Activated naive CD4-positive, alpha-beta T cell (primary cell): ENCODE measurements at places on chromosomes 5 and 9.

DNA sequence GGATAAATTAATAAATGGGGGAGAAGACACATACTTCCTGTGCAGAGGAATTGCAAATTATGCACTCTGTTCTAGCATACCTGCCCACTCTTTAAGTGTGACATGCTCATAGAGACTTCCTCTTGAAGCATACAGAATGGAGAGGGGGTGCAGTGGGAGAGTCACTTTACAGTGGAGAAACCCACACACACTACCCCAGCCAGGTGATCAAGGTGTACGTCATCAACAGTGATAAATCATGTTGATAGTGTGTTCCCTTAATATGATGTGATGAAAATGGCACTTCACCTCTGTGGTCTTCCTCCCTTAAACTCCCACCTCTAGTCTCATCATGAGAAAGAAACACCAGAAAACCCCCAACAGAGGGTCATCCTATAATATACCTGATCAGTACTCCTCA lies 110.0 kb downstream of the SH3GL2 start:
- DNase-seq = no peak

- no peak for DNase-seq
These were observed 142.7 kb downstream of the C5orf15 start for GRCh38 chr5:133825631-133826289.

- no peak for DNase-seq
These were observed 124.7 kb upstream of the VLDLR start for GRCh38 chr9:2496934-2497333.

DNA sequence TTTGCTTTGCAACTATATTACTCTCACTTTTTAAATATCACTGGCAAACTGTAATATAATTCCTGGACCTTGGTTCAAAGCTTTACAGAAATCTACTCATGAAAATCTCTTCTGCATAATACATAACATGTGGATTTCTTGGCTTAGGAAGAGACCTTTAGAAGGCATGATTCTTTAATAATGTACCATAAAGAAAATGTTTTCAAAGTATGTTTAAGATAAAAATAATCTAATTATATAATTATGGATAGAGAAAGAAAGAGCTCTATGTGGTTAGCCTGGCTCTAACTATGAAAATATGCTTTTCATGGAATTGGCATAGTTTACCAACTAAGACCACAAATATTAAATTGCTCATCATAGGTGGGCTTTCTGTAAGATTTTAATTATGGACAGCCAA lies 817.8 kb downstream of the TLE1 start:
- DNase-seq = no peak

GRCh38 chr9:111630182-111630963 lies 761 bp upstream of the DNAJC25 start:
- DNase-seq = no peak

DNA sequence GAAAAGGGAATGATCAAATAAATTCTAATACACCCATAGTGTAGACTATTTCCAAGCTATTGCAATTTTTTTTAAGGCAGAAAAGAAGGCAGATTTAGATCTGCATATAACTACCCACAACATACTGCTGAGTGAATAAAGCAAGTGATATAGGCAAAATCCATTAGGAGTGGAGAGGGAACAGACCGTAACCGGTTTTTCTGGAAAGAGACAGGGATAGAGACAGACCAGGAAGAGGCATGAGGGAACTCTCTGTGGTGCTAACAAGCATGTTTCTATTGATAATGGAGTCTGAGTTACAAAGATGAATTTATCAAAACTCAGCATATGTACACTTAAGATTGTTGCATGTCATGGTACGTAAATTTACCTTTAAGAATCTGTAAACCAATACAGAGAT lies 14.5 kb downstream of the ZDHHC21 start:
- DNase-seq = no peak

- no peak for DNase-seq
These were observed 51.5 kb upstream of the NKD2 start for GRCh38 chr5:956941-957747.

DNA sequence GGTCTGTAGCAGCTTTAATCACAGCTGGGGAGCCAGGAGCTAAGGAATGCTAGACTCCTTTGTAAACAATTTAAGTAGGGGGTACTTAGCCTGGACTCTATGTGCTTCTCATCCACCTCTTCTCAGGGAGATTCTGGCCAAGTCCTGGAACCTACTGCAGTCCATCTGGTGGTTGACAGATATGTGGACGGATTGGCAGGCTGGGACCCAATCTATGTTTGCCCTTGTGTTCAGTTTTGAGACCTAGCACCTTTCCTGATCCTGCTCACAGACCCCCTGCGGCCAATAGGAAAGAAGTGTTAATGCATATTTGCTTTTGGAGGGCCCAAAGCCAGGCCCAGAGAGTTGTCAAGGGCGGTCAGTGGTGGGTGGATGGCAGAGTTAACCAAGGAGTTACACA lies 6.4 kb downstream of the SLC22A5 start:
- no peak for DNase-seq

DNA sequence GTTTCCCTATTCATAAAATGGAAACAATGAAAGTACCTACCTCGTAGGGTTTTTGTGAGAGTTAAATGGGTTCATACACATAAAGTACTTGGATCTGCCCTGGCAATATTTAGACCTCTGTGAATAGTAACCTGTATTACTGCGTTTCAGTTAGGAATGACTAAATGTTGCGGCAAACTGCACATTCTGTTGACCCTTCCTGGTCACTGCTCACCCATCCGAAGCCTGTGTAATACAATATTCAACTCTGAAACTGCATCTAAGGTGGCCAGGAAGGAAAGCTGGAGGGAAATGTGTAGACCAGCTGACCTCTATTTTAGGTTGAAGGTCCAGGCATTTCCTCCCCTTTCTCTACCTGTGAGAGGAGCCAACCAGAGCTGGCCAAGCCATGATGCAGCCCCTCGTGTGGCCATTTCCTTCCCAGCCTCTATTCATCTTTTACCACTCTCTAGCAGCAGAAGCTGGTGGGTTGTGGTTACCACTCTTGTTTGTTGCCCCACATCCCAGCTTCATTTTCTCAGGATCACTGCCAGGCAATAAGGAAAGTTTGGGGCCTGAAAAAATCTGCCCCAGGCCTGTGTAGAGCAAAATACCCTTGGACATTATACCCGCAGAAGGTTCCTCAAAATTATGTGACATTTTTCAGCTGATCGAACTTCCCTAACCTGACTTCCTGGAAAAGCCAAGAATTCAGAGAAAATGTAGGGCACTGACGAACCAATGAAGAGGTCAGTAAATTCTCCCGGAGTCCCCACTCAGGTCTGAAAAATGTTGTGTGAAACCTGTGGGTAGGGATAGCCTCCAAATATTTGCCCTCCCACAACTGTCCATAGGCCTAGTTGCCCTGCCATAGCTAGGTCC lies 20.5 kb upstream of the PDCD1LG2 start:
- no peak for DNase-seq

GRCh38 chr5:23242891-23243290 lies 264.5 kb upstream of the PRDM9 start:
- DNase-seq = no peak

DNA sequence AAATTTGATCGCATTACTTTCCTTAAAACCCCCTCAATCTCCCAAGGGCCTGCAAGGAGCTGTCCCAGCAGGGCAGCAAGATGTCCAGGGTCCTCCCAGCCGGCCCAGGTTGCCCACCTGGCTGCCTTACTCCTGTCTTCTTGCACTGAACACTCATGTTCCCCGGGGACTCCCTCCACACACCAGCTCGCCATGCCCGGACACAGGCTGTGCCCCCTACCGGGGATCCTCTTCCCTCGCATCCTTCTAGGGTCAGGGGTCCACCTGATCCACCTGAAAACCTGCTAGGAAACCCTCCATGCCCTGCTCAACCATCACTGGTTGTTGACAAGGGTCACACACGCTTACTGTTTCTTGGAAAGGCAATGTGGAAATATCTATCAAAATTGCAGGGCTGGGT lies 172.0 kb upstream of the MSX2 start:
- no peak for DNase-seq

DNA sequence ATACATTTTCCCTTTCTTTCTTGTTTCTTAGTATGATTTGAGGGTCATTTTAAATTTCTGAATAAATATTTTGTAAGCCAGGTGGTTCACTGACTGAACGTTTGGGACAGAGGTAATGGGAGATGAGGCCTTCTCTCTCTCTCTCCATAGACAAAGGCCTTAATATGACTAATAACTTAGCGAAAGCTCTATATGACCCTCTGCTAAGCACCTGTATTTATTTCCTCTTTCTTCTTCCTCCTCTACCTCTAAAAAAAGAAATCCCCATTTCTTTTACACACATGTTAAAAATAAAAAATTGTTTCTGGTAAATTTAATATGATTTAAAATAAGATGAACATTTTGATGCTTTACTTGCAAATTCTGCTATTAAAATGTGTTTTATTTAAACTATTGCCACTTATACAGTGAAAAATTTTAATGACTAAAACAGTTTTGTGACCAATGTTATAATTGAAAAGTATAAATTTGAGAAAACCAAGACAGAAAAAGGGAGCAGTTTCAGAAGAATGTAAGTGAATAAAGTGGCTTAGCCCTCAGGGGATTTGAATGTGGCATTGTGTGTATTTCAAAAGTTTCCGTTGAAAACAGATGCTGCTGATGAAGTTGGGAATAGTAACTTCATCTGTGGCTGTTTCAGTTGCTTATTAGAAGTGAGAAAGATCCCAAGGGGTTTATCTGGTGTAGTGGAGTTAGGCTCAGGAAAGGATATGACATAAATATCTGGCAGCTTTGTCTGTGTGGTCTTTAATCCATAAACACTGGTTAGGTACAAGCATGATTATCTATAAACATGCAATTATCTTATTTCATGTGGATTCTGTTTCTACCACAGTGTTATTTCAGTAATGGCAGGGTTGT lies 128.6 kb upstream of the GRHPR start:
- no peak for DNase-seq

GRCh38 chr9:99373912-99374311 lies 151.8 kb downstream of the SEC61B start:
- DNase-seq = no peak

- no peak for DNase-seq
These were observed 1015.9 kb downstream of the TLE1 start for GRCh38 chr9:80673496-80673895.

GRCh38 chr9:134136118-134136995 lies 475 bp downstream of the WDR5 start:
- DNase-seq = no peak

DNA sequence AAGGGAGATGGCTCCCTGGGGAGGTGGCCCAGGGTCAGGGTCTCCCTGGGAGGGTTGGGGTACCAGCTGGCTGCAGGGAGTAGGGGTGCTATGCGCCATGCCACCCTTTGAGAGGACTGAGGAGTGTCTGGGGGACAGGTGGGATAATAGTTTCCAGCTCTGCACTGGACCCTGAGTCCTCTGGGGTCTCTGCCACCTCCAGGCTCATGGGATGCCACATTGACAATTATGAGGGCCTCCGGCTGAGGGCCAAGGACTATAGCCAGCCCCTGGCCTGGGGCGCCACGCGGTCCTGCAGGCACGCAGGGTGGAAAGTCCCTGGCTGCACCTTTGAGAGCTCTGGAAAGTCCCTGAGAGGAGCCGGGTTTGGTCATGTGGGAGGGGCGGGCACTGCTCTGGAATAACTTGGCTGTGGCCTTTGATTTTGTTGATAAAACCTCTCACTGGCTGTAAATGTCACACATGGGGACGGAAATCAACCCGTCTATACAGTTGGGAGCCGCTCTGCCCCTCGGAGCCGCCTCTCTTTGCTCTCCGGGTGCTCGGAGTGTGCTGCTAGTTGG lies 16.0 kb downstream of the TRAF2 start:
- peak; percentile 40 for DNase-seq

DNA sequence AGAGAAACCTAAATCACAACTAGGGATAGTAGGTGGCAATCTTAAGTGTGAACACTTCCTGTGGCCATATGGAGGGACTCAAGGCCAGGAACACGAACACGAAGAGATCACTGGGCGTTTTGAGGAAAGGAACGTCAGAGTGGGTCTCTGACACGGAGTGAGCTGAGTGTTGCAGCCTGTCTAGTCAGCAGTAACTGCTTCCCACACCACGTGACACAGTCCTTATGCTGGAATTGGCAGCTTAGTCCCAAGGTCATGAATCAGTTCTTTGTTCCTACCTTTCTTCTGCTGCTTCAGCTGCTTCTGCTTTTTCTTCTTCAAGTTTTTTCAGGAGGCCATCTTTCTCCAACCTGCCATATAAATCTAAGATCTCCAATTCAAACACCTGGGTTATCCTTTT lies 18.2 kb downstream of the SPACA9 start:
- DNase-seq = no peak

DNA sequence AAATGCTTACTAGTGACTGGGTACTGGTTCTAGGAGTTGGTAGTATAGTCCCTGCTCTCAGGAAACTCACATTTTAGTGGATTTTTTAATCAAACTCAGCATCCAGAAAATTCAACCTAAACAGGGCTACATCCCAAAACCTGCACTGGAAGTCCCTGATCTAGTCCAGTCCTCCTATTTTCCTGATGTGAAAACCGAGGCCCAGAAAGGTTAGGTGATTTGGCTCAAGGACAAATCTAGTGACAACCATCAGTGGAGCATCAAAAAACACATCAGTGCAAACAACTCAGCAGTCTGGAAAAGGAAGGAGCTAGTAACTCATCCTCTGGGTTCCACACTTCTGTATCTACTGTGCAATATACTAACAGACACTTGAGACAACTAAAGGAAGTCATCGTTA lies 38.2 kb downstream of the SERINC5 start:
- DNase-seq = no peak

DNA sequence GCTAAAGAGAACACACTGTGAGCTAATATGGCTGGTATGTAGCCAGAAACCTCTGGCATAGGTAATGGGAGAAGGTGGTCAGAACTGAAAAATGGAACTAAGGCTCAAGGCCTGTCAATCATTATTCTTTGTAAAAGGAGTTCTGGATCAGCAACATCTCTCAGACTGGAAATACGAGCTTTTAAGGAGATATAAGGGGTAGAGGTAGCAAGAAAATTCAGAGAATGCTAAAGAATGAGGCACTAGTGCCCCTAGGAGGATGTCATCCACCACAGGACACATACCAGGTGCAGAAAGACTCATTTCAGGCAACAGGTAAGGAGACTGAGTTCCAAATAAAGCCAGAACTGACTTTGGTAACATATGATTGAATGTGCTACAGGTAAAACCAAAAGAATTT lies 18.9 kb upstream of the MOCS2 start:
- DNase-seq = no peak

GRCh38 chr5:128586848-128587247 lies 48.8 kb upstream of the FBN2 start:
- DNase-seq = no peak

DNA sequence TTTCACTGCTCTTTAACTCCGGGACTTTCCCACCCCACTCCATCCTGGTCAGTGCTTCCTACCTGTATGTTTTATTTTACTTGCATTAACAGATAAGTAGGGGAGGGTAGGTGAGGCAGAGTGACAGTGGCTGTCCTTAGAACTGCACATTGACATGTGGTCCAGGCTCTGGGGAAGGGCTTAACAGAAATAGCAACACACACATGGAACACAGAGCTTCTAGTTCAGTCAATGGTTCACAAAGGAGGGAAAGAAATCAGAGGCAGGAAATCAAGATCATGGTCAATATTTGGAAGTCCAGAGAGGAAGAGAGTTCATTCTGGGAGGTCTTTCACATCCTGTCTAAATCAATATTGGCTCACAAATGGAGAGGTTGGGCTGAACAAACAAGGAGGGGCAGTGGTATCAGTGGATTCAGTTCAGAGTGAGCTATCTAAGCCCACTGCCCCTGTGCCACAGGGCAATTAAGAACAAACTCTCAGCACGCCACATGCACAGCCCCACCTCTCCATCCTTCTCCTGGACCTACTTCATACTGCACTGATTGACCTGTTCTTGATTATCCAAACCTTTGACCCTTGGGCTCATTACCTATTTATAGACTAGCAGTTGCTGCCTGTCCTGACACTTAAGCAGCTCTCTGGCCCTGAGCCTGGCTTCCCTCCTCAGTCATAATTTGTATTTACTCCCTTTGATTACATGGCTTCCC lies 6.2 kb upstream of the VPS13A start:
- DNase-seq = no peak

GRCh38 chr5:62309107-62309506 lies 3.1 kb downstream of the KIF2A start:
- no peak for DNase-seq
